ENCODE measurements at places on chromosomes 6 and 20.

DNA sequence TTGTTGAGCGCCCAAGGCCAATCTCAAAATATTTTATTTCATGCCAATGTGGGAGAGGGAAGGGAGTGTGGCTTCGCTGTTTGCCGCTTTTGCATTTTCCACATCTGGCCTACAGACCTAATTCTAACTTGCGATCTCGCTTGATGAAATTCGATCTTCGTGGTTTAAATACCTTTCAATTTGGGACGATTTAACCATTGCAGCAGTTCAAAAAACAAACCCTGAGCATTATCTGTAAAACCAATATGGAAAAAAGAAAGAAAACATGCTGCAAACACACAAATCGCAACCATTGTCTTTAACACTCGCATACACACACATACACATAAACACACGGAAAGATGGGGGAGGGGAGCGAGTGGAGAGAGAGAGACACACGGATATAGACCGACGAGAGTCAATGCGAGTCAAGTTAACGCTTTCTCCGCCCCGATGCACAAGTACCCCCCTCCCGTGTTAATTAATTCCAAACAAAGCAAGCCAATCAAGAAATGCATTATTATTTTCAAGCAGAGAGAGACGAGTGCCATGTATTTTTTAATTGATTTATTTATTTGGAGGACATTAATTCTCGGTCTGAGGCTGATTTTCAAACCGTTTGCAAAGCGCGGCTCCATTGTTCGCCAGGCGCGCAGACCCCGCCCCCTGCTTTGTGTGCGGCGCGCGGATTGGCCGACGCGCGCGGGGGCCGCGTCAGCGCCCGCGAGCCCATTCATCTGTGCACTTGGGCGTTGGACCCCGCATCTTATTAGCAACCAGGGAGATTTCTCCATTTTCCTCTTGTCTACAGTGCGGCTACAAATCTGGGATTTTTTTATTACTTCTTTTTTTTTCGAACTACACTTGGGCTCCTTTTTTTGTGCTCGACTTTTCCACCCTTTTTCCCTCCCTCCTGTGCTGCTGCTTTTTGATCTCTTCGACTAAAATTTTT, at the start of gene MARCKS:
Gene MARCKS, plus strand, starts transcription at position 721 of the 931 bp plus-strand sequence. CDS start 401 bp downstream, outside the sequence.
- peak; percentile 84 for DNase-seq

DNA sequence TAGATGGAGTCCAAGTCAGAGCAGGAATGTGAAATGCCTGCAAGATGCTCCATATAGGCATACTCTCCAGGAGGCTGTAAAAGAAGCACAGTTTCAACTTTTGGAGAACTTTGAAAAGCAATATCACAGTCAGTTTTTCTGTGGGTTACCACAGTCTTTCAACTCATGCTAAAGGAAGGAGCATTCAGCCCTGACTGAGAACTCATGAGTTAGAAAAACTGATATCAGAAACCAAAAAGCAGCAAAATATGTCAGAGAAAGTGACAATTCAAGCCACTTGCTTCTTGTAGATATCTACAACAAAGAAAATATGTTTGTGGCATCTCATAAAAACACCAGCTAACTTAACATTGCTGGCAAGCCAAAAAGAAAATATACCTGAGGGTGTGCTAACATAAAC, 36.1 kb upstream of the PTCHD4 start:
- no peak for DNase-seq

GRCh38 chr6:84774157-84774984, 10.0 kb upstream of the TBX18 start:
- no peak for DNase-seq

- DNase-seq = no peak
Observed at GRCh38 chr20:37846573-37846972, 56.4 kb upstream of the VSTM2L start.

GRCh38 chr6:39051399-39052122, 3.0 kb downstream of the GLP1R start:
- no peak for DNase-seq

- no peak for DNase-seq
Observed at GRCh38 chr6:27112974-27113373, 134.5 kb upstream of the PRSS16 start.

- no peak for DNase-seq
Observed at GRCh38 chr6:14274546-14275492, 157.2 kb downstream of the CD83 start.

DNA sequence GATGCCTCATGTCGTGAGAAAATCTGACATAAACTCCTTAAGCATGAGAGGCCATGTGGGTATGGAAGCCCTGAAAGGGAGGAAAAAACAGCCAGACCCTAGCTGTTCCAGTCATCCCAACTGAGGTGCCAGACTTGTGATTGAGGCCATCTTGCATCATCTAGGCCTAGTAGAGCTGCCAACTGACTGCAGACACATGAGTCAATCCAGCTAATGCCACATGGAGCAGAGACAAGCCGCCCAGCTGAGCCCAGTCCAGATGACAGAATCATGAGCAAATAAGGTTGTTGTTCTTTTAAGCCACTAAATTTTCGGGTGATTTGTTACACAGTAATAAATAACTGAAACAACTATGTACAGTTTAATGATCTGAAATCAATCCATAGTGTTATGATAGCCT, 680.9 kb downstream of the MAFB start:
- no peak for DNase-seq

GRCh38 chr20:50085481-50086365, 27.2 kb downstream of the UBE2V1 start:
- DNase-seq = no peak

- DNase-seq = no peak
Observed at GRCh38 chr6:160347259-160348222, 637 bp upstream of the SLC22A3 start.

GRCh38 chr6:115512923-115513322, 547.8 kb downstream of the FRK start:
- no peak for DNase-seq

GRCh38 chr6:134407791-134408190, 89.9 kb upstream of the SGK1 start:
- DNase-seq = no peak

DNA sequence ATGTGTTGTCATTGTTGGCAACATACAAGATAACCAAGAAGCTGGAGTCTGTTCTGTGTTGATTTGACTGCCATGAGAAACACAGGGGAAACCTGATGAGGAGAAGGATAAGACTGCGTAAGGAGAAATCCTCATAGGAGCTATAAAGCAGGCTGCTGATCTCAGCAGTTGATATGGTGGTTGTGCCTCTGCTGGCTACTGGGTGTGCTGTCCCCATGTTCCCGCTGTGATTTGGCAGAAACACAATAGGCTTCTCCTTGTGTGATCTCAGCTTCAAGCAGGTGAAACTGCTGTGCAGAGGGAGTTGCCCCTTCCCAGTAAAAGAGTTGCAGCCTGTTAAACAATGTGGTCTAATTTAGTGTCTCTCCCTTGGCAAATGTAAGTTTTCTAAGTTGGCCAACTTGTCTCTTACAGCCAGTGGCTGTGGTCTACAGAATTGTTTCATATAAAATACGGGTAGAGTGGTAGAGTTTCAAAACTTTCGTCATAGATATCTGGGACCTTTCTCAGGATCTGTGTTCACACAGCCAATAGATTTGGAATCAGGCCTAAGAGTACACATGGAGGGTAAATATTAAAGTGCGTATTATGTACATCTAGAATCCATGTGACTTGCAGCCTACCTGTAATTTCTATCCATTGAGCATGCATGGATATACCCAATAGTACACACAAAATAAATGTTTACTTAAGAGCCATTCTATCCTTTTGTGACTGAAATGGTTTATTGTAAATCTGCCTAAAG, 78.4 kb downstream of the RNF144B start:
- no peak for DNase-seq

DNA sequence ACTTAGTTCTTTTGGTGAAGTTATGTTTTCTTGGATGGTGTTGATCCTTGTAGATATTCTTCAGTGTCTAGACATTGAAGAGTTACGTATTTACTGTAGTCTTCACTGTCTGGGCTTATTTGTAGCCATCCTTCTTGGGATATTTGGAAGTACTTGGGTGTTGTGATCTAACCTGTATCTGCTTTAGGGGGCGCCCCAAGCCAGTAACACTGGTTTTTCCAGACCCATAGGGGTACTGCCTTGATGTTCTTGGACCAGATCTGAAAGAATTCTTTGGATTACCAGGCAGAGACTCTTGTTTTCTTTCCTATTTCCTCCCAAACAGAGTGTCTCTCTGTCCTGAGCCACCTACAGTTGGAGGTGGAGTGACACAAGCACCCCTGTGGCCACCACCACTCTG, 309.1 kb upstream of the IMPG1 start:
- DNase-seq = no peak

DNA sequence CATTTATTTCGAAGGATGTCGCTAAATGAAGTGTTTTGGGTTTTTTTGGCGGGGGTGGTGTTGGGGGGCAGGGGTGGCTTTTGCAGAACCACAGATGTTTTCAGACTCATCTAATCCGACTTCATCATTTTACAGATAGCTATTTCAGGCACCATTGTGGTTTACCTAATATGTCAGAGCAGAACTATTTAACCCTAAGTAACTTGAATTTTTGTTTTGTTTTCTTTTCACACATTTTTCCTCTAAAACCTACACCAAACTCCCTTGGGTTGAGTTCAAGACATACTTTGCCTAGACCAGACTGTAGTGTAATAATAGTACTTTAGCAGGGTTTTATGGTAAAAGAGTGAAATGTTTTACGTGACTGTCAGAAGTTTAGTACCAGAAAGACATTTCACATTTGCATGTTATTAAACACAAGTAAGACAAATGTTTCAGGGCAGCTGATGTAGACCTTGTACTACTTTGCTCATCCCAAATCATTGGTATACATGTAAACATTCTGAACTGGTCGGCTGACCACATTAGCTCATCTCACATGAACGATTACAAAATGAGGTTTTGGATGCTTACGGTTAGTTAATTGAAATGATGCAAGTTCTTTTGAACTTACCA, 37.7 kb downstream of the MAP3K4 start:
- DNase-seq = peak; percentile 87

DNA sequence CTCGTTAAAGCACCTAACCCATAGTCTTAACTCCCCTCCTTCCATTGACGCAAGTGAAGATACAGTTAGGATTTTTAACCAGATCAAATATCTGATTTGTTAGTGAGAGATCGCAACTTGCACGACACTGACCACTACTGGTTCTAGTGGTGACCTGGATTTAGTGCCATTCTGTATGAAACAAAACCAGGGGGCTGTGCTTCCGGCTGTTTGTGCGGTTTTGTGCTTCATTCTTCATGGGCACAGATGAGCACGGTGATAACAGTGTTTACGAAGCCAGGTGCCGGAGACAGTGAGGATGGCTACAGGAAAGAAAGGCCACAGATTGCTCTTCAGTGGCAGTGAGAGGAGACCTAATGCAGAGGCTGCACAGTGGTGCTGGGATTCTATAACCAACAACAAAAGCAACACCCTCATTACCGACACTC, 75.5 kb downstream of the NOL4L start:
- no peak for DNase-seq

DNA sequence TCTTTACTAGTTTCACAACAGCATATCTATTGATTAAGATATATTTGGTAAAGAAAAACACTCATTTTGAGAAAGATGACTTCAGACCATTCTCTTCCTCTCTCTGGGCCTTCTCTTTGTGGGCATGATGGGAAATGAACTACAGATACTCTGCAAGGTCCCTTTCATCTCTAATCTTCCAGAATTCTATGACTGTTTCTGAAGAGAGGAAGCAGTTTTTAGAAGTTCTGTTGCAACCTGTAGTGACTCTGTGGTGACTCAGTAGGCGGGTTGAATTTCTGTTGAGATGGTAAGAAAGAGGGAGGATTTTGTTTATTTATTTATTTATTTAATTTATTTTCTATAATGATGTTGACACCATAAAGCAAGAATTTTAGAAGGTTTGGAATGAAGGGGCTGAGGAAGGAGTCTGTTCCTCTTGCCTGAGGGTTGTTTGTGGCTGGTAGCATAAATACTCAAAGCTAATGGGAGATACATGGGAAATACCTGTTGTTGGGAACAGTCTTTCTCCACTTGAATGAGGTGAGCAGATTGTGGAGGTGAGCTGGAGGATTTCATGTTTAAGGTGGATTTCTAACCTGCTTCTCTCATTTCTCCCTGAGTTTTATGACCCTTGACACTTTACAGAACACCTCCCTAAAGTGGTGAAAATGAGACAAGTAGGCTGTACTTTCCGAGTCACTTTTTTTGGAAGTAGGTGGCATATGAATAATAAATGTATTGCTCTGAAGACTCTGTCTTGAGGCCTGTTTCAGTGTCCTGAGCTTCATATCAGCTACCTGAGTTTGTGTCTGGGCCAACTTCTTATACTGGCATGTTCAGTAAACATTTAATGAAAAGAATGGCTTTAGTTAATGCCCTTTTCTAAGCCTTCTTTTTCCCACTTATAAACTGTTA, 15.0 kb downstream of the ACSS2 start:
- peak; percentile 50 for DNase-seq

- DNase-seq = no peak
Observed at GRCh38 chr6:70537266-70537665, 29.5 kb upstream of the SDHAF4 start.

GRCh38 chr6:37537548-37537947, 37.9 kb upstream of the CCDC167 start:
- DNase-seq = no peak

DNA sequence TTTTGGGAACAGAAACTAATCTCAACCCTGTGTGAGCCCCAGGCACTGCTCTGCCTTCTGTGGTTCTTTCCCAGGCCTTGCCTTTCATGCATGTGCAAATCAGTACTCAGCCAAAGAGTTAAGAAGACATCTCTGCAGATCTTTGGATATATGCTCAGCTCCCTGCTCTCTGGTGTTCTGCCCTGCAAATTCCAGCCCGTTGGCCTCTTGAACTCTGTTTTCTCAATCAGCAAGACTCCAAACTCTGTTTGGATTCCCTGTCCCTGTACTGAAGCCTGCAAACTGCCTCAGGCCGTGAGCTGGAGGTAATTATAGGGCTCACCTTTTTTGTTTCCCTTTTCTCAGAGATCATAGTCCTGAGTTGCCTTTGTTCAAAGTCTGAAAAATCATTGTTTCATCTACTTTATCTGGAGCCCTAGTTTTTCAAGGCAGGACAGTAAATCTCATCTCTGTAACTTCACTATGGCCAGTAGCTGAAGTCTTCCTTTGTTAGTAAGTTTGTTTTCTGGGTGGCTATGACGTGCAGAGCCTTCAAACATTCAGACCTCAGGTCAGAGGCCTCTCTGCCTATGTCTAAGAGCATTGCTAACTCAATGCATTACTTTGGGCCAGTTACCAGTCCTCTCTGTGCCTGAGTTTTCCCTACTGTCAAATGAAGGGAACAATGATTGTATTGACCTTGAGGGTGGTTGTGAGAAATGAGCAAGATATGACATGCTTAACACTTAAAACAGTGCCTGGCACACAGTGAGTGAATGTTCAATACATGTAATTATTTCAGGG, 15.9 kb upstream of the MDFI start:
- no peak for DNase-seq

DNA sequence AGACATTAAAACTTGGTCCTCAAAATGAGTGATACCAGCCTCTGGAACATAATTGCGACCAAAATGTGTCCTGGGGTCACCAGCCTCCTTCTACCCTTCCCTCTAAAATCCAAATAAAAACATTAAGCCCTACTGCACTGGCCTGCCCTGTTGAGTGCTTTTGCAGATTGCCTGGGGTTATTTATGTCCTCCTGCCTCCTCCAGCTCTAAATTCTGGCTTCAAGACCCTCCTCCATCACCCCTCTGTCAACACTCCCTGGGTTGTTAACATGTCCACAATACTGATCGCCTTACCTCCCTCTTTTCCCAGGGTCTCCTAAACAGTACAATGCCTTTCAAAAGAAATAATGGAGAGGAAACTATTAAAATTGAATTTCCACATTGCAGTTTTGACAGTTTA, 327.5 kb downstream of the NRN1 start:
- no peak for DNase-seq

All from GM04504 (cell line).